ENCODE measurements at places on chromosomes 12 and 14.

DNA sequence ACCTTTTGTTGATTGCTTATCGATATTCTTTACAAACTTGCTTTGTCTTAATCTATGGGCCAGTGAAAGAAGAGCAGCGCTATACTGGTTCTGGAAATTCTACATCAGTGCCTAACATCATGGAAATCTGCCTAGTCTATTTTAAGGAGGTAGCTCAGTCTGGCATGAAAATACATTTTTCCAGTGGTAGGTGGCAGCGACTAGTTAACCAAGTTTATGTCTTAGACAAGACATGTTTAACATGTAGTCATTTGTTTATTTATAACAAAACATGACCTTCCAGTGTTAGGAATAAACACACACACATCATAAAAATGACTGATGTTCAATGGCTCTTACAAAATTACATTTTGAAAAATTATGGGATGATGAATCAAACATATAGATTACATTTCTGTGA is 336.0 kb upstream of the SOX5 start:
- no peak for DNase-seq

GRCh38 chr14:90732139-90732538 is 84.1 kb downstream of the TTC7B start:
- DNase-seq, result peak; percentile 10

GRCh38 chr14:93146119-93146518 is 30.4 kb upstream of the ITPK1 start:
- DNase-seq, result no peak

DNA sequence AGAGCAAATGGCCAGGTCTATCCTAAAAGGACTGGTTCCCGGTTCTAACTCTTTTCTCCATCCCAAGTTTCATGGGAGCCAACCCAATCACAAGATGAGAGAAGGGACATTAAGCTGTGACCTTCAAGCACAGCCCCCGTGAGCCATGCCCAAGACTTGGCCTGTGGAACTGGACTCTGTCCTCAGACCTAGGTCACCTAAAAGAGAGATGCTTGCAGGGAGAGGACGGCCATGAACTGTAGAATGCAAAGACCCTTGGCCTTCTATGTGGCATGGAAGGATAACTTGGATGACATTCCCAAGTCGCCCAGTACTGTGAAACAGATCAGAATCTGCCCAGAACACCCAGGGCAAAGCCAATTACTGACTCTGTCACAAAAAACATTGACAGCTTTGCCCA is 263.5 kb downstream of the DPF3 start:
- no peak for DNase-seq

DNA sequence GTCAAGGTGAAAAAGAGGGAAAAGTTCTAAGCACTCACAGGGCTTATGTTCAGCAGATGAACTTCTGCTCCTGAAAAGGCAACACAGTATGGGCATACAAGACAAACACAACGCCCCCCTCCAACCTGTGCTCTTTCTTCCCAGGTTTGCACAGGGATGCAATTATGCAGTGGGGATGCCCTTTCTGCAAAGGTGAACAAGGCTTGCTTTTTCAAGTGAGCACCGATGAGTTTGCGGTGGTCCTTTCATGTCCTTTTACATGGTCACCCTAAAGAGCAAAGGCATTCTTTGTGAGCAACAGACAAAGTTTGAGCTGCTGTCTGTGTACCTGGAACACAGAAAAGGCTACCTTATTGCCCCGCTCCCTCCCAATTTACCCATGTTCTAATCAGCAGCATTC is 6.7 kb downstream of the KITLG start:
- DNase-seq, result no peak

- peak; percentile 61 for DNase-seq
Measured at GRCh38 chr12:116002890-116003536, 274.5 kb downstream of the MED13L start.

DNA sequence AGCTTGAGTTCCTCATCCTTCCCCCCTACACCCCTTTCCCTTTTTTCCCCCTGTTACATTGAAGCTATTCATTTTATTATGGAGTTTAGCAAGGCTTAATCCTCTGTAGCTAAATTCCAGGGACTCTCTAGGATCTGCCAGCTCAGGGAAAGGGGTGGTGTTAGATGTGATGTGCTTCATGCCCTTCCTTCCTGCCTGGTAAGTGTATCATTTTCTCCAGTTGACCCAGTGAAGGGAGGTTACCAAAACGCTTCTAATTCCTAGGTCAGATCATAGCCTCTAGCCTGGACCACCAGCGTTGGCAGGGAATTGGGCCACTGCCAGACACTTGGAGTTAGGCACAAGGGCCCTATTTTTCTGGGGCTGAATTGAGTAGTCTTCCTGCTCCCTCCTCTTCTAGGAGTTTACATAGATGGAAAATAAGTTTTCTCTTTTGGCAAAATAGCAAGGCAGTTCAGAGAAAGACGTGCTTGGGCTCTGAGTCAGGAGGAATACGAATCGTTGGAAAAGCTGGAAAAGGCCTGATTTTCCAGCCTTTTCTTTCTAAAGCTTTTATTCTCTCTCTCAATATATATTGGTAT is 88.3 kb downstream of the NPAS3 start:
- peak; percentile 4 for DNase-seq

DNA sequence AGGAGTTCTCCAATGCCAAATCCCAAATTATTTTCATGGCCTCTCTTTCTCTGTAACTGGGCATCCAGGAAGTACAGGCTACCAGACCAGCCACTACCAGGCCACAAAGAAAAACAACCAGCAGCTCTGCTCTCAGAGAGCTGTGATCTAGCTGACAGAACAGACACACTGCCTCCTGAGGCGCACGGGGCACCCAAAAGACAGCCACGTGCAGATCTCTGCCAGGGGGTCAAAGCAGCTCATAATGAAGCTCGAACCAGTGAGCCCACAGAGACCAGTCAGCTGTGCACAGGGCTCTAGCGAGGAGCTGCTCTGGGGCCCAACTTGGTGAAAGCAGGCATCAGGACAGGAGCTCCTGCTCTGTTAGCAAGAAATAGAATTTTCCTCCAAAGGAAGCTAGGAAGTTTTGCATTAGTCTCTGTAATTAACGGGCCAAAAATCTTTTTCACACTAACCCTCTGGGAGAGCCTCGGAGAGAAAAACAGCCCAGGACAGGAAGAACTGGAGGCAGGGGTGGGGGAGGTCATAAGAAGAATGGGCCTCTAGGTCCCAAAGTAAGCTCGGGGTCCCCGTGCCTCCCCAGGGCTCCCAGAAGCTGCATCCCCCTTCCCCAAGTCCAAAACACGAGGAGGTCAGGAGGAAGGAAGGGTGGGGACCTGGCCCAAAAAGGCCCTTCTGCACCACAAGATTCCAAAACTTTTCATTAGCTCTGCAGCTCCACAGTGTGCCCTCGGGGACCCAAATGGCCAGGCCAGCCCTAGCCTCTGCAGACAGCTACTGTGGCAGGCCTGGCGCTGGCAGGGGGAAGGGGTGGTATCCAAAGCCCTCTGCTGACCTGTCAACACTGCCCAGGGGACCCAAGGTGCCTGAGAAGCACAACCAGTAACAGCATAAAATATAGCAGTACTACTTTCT is 30.2 kb downstream of the ACTN1 start:
- no peak for DNase-seq

DNA sequence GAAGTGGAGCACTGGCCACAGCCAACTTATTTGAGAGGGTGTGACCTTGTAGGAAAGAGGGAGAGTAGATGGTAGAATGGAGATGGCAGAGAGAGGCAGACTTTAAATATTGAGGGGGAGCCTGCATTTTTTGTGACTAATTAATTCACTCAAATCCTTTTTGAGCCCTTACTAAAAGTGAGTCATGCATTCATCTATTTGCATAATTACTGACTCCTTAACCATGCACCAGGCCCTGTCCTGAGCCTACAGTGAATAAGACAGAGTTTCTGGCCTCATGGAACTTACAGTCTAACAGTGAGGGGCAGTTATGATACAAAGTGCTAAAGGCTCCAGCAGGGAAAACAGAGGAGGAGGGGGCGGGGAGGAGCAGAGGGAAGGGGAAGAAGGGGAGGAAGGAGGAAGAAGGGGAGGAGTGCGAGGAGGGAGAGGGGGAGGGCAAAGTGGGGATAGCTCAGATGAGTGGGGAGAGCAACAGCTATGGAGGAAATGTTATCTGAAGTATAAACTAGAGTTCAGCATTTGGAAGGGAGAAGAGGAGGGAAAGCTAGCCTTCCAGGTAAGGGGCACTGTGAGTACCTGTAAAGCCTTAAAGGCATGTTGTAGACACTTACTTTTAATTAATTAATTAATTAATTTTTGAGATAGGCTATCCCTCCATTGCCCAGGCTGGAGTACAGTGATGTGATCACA is 7.5 kb upstream of the CTDSP2 start:
- DNase-seq, result no peak

DNA sequence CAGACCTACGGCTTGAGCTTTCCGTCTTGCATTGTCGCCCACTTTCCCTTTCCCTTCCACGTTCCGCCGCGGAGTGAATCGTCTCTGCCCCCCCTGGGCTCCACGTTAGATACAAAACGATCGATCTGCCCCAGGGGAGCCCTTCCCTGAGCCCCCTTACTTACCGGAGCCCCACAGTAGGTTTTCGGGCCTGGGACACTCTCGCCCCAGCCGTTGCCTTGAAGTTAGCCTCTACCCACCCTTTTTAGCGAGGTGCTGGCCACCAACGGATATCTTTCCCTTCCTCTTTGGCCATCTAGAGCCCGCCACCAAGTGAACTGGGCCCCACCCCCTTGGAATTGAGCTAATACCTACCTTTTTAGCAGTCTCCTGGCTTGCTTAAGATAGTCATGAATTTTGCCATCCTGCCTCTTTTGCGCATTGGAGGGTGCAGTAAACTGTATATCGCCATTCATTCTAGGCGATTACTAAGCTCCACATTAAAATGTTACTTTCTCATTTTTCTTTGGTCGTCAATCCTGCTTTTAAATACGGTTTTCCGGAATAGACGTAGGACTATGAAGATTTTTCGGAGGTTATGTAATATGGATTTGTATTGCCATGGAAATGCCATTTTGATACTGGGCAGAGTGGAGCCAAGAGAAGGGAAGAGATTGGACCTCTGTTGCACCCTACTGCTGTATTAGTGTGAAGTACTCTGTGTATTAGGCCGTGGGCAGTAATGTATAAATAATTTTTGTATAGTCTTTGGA is 764 bp downstream of the RBM25 start:
- peak; percentile 58 for DNase-seq

GRCh38 chr14:28493516-28493915 is 273.1 kb upstream of the FOXG1 start:
- DNase-seq, result no peak

DNA sequence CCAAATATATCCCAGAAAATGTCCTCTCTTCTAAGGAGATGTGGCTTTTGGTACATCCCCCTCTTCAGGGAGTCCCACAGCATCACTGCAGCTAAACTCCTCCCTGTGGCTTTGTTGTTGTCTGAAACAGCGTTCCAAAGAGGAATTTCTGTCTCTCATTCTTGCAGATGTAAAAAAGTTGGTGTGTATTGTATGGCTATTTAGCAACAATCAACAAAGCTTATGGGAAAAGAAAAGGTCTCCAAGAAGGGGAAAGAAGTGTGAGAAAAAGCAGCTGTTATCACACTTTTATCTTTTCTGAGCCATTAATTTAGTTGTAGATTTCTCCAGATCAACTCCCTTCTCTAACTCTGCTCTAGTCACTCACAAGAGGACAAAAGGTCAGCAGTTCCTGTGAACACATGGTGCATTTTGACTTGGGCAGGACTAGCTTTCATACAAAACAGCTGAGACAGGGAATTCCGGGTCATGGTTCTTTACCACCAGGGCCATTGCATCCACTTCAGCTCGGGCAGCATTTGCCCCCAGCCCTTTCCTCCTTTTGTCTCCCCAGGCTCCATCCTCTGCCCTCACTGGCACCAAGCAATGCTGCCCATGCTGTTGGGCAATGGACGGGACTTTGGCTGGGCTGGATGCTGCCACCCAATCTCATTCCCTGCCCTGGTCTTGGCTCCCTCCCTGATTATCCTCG is 184.7 kb downstream of the TMX1 start:
- DNase-seq, result peak; percentile 82

DNA sequence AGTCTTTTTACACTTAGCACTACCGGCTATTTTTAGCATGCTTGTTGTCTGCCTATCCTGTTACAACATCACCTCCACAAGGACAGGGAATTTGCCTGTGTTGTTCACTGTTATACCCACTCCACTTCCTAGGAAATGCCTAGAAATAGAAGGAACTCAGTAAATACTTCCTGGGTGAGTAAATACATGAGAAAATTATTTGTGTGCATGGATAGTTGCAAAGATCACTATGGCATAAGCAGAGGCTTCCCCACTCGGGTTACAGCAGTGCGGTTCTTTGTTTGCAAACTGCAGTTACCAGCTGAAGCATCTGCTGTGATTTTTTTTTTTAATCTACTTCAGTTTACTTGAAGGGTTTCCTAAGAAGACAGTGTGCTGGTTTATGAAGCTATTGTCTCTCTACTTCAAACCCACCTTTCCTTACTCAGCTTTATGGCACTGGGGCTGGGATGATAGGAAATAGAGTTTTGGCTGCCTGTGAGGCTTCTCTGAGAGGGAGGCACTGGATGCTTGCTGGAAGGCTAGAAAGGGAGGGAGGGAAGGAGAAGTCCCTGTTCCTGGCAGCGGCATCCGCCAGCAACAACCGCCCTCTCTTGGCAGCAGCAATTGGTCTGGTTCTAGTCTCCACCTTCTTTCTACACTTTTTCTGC is 29.0 kb downstream of the PDE6H start:
- peak; percentile 53 for DNase-seq

GRCh38 chr12:8903646-8904045 is 10.7 kb upstream of the PHC1 start:
- no peak for DNase-seq

DNA sequence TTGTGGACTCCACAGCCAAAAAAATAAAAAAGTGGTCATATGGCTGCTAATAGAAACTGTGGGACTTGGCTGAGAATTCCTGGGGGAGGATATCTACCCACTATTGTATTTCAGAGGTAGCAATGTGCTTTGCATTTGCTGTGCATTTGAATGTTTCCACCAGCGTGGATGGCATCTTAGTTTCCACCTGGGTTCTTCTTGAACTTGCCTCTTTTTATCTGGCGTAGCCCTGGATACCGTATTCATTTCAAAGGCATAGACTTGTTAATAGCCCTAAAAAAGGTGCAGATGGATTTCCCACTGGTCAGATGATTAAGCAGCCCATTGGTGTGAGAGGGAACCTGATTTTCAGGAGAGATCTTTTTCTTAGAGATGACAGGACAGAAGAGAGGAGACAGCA is 1.9 kb upstream of the MYF5 start:
- DNase-seq, result no peak

DNA sequence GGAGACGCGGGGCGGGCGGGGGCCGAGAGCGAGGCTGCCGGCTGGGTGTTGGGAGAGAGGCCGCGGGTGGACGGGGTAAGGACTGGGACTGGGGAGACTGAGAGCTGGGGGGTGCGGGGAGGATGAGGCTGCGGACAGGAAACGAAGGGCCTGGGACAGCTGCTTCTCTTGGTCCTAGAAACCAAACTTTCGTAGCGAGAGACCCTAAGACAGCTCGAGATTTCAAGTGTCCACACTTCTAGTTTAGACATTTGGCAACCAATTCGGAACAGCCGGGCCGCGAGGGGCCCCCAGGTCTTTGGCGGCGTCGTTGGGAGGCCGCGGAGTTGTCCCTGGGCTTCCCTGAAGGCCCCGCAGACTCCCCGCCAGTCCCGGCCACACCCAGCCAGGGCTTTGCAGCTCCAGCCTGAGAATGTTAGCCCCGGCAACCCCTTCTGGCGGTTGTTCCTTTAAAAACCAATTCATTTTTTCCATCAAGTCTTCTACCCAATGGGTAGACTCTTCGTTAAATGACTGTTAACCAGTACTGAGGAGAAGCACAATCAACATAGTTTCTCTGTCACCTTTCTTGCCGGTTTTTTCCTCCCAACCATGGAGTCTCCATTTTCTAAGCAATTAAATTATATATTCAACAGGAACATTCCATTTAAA is 11.5 kb downstream of the NKX2-1 start:
- no peak for DNase-seq

Measured in fibroblast of pulmonary artery (primary cell).